ENCODE measurements at places on chromosomes 13 and 19.
A peak's percentile ranks its signal among the peaks of the same experiment; 100 is the strongest.

DNA sequence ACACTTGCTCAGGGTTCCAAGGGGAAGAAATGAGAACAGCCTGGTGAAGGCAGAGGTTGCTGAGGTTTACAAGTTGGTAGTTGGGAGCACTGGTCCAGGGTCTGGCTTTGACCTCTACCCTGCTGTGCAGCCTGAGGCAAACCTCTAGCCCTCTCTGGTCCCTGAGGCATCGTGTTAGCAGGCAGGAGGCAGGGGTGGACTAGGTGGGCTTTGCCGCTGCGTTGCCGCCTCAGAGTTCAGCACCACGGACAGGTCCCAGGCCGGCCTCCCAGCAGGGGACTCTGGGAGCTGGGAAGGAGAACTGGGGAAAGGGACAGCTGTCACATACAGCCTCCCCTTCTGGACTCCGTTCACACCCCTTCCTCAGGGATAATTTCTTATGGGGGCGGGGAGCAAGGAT lies 3.1 kb downstream of the NCAN start:
- no peak for DNase-seq

DNA sequence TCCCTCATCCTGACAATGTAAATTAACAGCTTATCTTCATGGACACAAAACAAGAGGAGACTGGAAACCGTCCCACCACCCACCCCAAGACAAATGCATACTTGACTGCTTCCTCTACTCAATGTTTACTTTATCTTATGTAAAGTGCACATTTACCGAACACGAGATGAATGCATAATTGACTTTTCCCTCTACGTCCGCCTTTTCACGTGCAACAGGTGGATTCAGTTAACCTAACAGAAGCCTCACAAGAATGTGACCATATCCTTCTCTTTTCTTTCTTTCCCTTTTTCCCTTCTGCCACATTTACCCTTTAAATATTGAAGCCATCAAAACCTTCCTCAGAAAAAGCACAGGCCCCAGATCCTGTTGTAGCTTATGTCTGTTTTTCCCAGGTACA lies 468.0 kb downstream of the UQCRFS1 start:
- DNase-seq = no peak

DNA sequence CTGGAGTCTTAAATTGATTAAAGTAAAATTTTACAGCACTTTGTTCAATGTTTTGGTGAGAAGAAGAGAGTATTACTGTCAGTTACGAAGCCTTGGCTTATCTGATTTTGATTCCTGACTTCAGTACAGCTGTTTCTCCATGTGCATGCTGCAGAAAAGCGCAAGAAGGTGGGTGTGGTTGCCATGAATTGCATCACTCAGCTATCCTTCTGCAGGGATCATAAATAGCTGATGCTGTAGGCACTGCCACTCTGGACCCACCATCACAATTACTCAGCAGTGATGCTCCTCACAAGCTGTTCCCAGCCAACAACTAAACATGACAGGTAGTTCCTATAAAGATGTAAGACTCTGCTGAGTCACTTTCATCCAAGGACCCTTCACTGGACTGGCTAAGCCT lies 321.2 kb downstream of the IRS2 start:
- no peak for DNase-seq

DNA sequence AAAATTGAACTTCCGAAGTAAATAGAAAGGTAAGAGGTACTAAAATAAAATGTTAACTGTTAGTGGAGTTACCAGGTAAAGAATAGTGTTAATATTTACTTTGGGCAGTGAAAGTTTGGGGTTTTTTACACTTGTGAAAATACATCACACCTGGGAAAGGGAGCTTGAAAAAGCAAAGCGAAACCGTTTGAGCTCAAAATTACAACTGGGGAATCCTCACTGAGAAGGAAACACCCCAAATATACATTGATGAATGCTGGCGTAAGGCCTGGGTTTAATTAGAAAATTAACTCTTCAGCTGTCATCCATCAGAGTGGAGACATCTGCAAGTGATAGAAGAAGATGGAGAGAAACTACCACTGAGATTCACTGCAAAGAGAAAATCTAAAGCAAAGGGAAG lies 1153.0 kb downstream of the SLITRK5 start:
- no peak for DNase-seq

DNA sequence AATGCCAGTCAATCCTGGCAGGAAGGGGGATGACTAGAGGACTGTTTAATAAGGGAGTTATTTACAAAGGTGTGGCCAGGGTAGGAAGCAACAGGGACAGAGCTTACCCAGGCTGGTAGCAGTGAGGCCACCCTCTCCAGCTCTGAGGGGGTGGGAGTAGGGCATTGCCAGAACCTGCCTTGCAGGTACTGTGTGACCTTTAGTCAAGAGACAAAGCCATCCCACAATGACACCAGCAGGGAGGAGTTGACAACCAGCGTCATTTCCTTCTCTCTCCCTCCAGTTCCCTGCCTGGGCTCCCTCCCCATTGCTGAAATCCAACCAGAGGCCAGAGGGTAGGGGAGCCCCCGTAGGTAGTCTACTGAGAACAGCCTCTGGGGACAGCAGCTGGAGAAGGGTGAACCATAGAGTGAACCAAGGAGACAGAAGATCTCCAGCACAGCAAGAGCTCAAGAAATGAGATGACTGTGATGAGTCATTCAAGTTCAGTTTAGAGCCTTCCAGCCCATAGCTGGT lies 33.3 kb upstream of the SPATA13 start:
- no peak for DNase-seq

DNA sequence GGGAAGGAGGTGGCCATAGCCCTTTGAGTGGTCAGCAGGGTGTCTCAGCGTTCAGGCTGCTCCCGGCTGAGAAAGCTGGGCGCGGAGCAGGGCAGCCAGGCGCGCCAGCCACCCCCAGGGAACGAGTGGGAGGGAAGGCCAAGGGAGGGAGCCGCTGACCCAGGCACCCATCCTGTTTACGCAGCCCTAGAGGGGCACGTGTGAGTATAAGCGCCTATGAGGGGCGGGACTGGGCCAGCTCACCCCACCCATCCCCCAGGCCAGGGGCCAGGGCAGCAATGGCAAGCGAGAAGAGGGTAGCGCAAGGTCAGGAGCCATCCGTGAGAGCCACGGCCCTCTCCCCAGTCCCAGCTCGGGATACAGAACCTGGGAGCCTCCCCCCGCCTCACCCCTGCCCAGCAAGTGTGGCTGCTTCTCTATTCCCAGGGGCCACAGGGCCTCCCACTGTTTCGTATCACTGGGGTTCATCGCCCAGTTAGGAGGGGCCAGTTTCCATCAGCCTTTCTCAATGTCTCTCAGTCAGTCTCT lies 897 bp upstream of the DMKN start:
- no peak for DNase-seq

- no peak for DNase-seq
Measured at GRCh38 chr13:62432906-62433305, 1017.3 kb upstream of the PCDH20 start.

- no peak for DNase-seq
Measured at GRCh38 chr13:79943346-79944023, 397.4 kb downstream of the SPRY2 start.

GRCh38 chr13:107284173-107284572 lies 716.2 kb upstream of the ARGLU1 start:
- DNase-seq = no peak

DNA sequence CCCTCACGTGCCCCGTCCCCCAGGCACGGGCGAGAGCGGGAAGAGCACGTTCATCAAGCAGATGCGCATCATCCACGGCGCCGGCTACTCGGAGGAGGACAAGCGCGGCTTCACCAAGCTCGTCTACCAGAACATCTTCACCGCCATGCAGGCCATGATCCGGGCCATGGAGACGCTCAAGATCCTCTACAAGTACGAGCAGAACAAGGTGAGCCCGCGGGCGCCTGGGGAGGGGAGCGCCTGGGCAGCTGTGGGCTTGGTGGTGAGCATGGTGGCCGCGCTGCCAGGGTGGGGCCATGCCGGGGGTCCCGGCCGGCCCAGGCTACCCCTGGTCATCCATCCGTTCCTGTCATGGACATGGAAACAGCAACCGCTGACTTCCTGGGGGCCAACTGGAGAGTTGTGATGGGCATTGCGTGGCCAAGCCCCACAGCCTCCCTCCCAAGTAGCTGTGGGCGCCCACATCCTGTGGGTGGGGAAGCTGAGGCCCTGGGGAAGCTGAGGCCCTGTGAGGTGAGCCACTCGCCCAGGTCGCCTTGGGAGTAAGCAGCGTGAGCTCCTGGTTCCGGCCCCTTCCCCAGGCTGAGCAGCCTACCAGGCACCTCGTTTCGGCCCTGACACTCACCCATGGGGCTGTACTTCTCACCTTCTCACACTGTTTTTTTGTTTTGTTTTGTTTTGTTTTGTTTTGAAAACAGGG lies 16.1 kb downstream of the GNA11 start:
- no peak for DNase-seq

- DNase-seq = peak; percentile 97
Measured at GRCh38 chr19:56671613-56671994, at the start of gene ZNF835. Gene ZNF835, minus strand, starts transcription at chr19:56671757. Its CDS starts 6,559 bp downstream, at chr19:56665198.
